ENCODE measurements at places on chromosomes 4 and X.

DNA sequence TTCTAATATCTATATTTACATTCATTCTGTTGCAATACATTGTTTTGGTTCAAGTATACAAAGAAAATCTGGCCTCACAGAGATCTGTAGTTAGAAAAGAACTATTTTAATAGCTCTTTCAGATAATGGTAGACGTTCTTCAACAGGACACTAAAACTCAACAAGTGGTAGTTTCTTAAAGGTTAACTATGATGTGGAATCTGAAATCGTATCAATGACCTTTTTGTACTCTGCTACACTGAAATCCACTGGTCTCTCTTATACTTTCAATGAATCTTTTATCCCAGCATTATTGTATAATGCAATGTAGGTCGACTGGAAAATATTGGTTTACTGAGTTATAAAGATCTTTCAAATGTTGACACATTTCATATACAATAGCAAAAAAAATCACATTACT, 12.7 kb downstream of the TMEM185A start:
- DNase-seq = no peak

- DNase-seq = peak; percentile 22
These were observed 2.8 kb downstream of the CLCN5 start for GRCh38 chrX:49925176-49925575.

GRCh38 chr4:23241408-23241807, 548.7 kb downstream of the GBA3 start:
- no peak for DNase-seq

GRCh38 chr4:109171070-109171469, 131.4 kb downstream of the COL25A1 start:
- DNase-seq = no peak

- DNase-seq = no peak
These were observed 97.6 kb downstream of the CASK start for GRCh38 chrX:41825796-41826195.

GRCh38 chrX:107102980-107103379, 15.6 kb downstream of the RBM41 start:
- DNase-seq = no peak

GRCh38 chr4:128452415-128452814, 164.8 kb upstream of the PGRMC2 start:
- DNase-seq = no peak

GRCh38 chr4:40199179-40199670, 2.4 kb downstream of the RHOH start:
- DNase-seq = no peak

- DNase-seq = no peak
These were observed 98.0 kb downstream of the TRAPPC11 start for GRCh38 chr4:183757060-183757459.

DNA sequence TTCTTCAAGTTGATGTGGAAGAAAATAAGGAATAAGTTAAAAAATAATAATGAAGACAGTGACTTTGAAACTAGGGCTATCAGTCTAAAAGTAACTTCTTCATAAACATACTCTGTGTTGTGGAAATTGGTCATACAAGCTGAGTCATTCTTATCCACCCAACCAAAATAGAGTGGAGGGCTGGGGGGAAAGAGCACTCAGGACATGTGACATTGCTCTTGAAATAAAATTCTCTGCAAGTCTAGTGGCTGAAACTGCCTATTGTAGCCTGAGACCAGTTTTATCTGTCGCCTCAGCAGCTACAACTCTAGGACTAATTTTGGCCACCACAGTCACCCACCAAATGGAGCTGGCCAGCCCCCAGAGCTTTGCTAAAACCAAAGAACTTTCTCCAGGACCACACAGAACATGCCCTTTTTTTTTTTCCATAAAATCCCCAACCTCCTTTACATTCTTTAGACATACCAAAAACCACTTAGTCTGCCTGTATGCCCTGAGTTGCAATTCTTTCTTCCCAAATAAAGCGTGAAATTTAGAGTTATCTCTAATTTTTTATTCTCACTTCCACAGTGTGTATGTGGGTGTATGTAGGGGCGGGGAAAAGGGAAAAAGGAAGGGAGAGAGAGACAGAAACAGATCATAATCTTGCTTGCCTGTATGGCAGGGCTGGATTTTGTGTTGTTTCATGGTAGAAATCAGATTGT, 23.0 kb upstream of the SLC25A4 start:
- no peak for DNase-seq

DNA sequence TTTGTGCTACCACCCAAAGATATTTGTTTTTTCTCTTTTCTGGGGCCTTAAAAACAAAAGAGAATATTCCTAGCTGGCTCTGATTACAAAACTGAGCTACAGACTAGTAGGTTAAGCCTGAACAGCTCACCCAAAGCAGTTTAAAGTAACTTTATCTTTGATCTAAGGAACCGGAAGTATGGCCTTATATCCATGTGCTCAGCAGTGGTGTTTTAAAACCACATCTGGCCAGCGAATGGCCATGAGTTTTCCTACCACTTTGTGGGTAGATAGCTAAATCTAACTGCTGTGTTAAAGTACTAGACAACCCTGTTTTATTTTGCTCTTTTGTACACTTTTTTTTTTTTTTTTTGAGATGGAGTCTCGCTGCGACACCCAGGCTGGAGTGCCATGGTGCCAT, 24.6 kb downstream of the ADGRG4 start:
- no peak for DNase-seq

GRCh38 chr4:82823062-82823461, 24.5 kb upstream of the SCD5 start:
- DNase-seq = no peak

DNA sequence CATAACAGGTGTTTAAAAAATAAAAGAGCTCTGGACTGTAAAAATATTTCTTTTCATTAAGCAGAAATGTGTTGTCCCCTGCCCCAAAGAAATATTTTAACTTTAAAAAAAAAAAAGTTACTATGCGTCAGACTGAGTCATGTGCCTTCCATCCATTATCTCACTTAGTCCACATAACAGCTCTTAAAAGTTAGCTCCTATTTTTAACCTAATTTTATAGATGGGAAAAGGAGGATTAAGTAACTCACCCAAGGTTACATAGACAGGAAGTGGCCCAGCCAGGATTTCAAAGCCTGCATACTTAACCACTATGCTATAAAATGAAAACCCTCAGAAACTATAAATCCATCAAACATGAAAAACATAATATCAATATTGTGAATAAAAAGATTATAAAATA, 97.7 kb downstream of the MANBA start:
- no peak for DNase-seq

GRCh38 chr4:174713821-174714220, 115.2 kb downstream of the GLRA3 start:
- no peak for DNase-seq

GRCh38 chr4:74319470-74319869, 11.2 kb downstream of the EPGN start:
- DNase-seq = no peak

DNA sequence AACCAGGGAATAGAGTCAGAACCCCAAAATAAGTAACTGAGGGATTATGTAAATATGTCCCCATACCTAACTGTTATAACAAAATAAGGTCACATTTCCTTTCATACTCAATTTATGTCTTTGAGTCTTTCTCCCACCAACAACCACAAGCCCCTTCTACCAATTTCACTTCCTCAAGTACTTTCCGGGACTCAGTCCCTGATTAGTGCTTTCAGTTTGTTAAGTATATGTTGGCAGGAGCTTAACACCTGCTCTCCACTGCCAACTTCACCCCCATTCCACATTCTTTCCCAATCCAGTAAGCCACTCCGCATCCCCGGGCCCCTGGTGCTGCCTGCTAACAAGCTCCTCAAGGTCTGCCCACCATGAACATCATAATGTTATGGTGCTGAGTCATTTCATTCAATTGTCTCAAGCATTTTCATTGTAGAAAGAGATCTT, 71.3 kb upstream of the SPRY1 start:
- DNase-seq = no peak

GRCh38 chr4:163350672-163351071, 7.0 kb downstream of the NPY5R start:
- DNase-seq = no peak

- DNase-seq = no peak
These were observed 585.7 kb downstream of the TLL1 start for GRCh38 chr4:166458756-166459155.

GRCh38 chr4:108184453-108185049, 15.8 kb upstream of the LEF1 start:
- DNase-seq = no peak

- DNase-seq = no peak
These were observed 9.8 kb upstream of the BCOR start for GRCh38 chrX:40107291-40108161.

- no peak for DNase-seq
These were observed 108.6 kb downstream of the PALLD start for GRCh38 chr4:168605411-168605810.

All from muscle of back (tissue), 13 donors.